Dermis blood vessel endothelial cell (primary cell): ENCODE measurements at places on chromosomes 11 and 22. TPM values are rescaled to one million over a fixed set of nuclear protein-coding genes. Genes with fewer than 3 reads are reported as not detected.

The GDPD4 gene
- total RNA-seq = not detected in 2 replicates

The DEPDC7 gene
- total RNA-seq = 0.17 and 0.37 TPM in 2 replicates

The SF3B2 gene
- total RNA-seq = 116 and 141 TPM in 2 replicates

The OR5AR1 gene
- not detected in 2 replicates for total RNA-seq

The ANGPTL5 gene
- 0.09 TPM in 1 of 2 replicates, not detected in the other for total RNA-seq

The FAM111A gene
- total RNA-seq = 87.0 and 103 TPM in 2 replicates

GRCh38 chr11:35524780-35525179 lies 636 bp downstream of the PAMR1 start:
- no peak for DNase-seq

DNA sequence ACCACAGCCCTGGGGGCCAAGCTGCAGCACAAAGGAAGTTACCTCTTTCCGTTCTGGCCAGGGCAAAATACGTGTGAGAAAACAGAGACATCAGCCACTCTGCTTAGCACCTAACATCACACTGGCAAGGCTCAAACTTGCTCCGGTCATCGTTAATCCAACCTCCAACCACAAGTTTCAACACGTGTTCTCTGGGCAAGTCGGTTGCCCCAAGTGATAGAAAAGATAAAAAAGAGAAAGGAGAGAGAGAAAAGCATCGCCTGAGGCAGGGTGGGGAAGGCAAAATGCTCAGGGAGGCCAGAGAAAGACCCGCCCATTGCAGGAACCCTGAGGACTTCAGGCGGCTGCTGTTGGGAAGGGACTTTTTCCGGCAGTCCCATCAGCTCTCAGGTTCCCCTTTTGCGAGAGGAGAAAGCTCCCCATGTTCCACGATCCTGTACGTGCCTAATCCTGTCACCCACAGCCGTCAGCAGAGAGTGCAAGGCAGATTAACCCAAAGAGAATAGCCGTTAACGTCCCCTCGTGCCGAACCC lies 18.5 kb upstream of the B4GALNT4 start:
- DNase-seq = no peak

GRCh38 chr22:23613193-23613972 lies 18.7 kb downstream of the DRICH1 start:
- no peak for DNase-seq

- no peak for DNase-seq
Observed at GRCh38 chr11:96044311-96044710, 120.4 kb upstream of the MTMR2 start.
